ENCODE measurements at places on chromosomes 5 and 9. TPM values are rescaled to one million over a fixed set of nuclear protein-coding genes. Genes with fewer than 3 reads are reported as not detected.

ADAMTS2 gene
- total RNA-seq: 6.4 TPM

PCDHGA9 gene
- total RNA-seq: 7.8 TPM

CDH9 gene
- total RNA-seq: 0.31 TPM

PCDHB3 gene
- 15.3 TPM for total RNA-seq

GTF2H2 gene
- 43.6 TPM for total RNA-seq

GRCh38 chr5:36369219-36369690 is 67.6 kb upstream of the RANBP3L start:
- no peaks in the 10 kb centered on the region for H3K4me1 ChIP-seq
- DNase-seq: no peak
- no peak overlapping the region for H3K27ac ChIP-seq
- no peaks in the 10 kb centered on the region for H3K27me3 ChIP-seq
- H3K36me3 ChIP-seq: no peaks in the 10 kb centered on the region

DNA sequence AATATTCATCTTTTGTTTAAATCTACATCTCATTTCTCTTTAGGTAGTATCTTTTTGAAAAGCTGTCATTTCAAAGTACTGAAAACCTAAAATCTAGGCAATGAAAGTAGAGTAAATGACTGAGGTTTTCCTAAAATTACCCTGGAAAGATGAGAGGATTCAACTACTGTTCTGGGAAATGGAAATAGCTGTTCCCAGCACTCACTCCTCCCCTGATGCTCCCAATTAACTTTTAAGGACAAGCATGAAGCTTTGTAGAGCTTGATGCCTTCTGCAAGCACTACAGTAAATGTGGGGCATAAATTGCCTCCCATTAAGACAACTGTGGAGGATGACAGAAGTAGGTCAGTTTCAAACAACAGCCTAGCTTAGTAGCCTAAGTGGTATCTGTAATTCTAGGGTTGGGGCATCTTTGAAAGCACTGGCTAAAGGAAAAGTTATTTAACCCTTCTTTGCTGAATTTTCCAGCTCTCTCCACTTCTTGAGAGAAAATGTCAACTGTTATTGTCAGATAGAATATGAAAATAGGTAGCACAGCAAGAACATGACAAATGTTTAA is 100.2 kb upstream of the GNA14 start:
- H3K27ac ChIP-seq: no peak overlapping the region
- no peaks in the 10 kb centered on the region for H3K27me3 ChIP-seq
- H3K36me3 ChIP-seq: no peaks in the 10 kb centered on the region
- H3K4me1 ChIP-seq: peaks cover 15% of the 10 kb centered on the region

DNA sequence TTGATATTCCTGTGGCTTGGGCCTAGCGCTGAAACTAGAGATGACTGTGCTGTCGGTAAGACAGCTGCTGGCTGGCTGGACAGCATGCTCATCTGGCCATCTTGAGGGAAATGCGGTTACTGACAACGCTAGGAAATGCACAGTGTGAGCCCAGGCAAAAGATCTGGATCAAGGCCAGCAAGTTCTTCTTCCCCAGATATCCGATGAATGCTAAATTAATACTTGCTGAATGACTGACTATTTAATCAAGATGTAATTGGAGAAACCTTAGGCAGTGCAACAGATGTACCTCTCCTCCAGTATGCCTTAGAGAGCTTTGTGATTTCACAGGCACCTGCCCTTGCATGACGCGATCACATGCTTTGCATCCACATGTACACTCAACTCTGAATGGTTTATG is 659.1 kb downstream of the EFNA5 start:
- H3K36me3 ChIP-seq: no peaks in the 10 kb centered on the region
- H3K4me3 ChIP-seq: no peak overlapping the region
- no peak overlapping the region for H3K27ac ChIP-seq
- H3K4me1 ChIP-seq: peaks cover 4% of the 10 kb centered on the region

DNA sequence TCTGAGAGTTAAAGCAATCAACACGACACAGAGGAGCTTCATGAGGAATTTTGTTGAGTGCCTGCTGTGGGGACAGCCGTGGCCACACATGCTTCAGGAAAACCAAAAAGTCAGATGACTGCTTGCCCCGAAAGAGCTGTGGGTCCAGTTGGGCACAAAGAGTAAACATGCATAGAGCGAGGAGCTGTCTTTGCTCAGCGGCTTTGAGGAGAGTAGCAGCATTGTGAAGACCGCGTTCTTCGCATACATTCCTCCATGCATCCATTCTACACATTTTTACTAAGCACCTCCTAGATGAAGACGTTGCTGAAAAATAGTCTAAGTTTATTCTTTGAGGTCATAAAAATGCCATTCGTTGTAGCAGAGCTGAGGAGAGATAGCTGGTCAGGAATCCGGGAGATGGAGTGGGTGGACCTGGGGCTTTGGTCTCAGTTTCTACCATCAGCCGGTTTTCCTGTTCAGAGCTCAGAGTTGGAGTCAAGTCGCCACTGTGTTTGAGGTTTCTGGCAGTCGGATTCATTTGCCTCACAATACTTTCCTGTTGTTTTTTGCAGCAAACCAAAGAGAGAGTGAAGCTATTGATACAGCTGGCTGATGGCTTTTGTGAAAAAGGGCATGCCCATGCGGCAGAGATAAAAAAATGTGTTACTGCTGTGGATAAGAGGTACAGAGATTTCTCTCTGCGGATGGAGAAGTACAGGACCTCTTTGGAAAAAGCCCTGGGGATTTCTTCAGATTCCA is 194.5 kb upstream of the OTULINL start:
- no peak overlapping the region for H3K4me3 ChIP-seq
- peak; percentile 30 for DNase-seq
- peaks cover 33% of the 10 kb centered on the region for H3K36me3 ChIP-seq
- peak overlapping the region; percentile 72 for H3K27ac ChIP-seq
- H3K27me3 ChIP-seq: no peaks in the 10 kb centered on the region

DNA sequence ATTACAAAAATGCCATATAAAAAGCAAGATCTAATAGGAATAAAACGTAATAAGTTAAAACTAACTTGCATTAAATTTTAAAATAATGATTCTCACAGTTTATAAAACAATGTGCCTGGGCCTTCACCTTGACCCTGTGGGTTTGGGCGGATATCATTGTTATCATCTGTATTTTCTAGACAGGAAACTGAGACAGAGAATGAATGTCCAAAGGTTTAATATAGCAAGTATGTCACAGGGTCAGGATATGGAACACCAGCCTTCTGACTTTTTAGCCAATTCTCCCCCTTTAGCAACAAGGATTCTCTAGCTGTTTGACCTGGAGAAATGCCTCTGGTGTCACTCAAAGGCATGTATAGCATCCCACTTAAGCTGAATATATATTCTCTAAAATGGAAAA is 67.2 kb downstream of the ITGA1 start:
- no peak overlapping the region for H3K27ac ChIP-seq
- H3K4me1 ChIP-seq: no peaks in the 10 kb centered on the region
- DNase-seq: no peak
- H3K27me3 ChIP-seq: no peaks in the 10 kb centered on the region
- no peaks in the 10 kb centered on the region for H3K36me3 ChIP-seq

- no peaks in the 10 kb centered on the region for H3K36me3 ChIP-seq
- no peak overlapping the region for H3K27ac ChIP-seq
- DNase-seq: no peak
These were observed 103.1 kb upstream of the TSLP start for GRCh38 chr5:110968246-110969005.

DNA sequence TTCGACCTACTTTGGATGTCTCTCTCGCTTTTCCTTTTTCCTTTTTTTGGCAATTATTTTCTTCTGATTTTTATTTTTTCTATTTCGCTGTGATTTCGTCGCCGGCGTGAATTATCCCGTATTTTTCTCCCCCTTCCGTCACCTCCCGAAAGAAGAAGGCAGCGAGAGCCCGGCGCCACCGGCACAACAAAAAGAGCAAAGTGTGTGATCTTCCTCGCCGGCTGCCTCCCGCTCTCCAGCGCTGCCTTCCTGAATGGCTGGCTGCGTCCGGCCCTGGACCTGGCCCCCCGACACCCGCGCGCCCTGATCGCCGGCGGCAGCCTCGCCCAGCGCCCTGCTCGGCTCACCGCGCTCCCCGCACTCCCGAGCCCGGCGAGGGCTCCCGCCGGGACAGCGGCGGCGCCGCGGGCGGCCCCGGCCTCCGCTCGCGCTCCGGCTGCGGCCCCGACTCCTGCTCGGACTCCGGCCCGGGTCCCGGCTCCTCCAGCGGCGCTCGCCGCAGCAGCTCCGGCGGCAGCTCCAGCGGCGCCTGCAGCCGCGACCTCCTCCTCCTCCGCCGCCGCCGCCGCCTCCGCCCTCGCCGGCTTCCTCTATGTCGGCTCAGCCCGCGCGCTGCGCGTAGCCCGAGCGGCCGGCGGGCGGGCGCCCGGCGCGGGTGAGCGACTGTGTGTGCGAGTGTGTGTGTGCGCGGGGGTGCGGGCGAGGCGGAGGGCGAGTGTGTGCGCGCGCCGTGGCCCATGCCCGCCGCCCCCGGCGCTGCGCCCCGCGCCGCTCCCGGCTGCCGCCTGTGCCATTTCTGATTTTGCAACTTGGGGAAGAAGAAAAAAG is 960 bp downstream of the NR2F1 start:
- H3K27me3 ChIP-seq: peaks cover 95% of the 10 kb centered on the region
- DNase-seq: peak; percentile 73
- peaks cover 43% of the 10 kb centered on the region for H3K4me1 ChIP-seq
- H3K4me3 ChIP-seq: peak overlapping the region; percentile 46
- H3K27ac ChIP-seq: no peak overlapping the region

DNA sequence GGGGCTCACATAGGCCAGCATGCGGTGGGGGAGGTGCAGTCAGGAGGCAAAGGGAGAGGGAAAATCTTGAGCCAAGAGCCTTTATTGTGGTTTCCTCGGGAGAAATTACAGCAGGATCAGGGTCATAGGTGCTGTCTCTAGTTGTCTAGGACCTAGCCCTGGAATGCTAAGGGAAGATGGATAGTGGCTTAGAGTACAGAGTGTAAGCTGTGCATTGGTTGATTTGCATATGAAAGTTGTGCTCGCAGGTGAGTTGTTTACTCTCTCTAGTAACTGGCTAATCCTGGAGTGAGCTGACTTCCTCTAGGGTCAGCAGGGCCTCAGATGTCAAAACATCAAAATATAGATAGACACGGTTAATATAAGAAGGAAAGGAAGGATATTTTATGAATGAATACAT is 877.7 kb downstream of the TLE4 start:
- H3K36me3 ChIP-seq: no peaks in the 10 kb centered on the region
- H3K4me1 ChIP-seq: peaks cover 9% of the 10 kb centered on the region
- H3K27me3 ChIP-seq: no peaks in the 10 kb centered on the region
- DNase-seq: peak; percentile 46

DNA sequence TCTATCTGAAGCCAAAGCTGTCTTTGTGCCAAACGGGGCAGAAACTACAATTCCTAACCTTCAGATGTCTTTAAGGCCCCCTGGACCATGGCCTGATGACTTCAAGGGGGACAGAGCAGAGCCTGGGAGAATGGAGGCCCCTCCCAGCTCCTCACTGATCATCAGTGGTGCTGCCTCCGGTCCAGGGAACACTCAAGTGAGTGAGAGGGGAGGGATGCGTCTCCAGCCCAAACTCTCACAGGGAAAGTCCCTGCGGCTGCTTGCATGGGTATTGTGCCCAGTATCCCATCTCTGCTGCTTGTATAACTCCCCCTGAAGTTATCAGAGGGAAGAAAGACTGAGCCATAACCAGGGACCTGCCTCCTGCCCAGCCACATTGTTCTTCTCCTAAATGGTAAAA is 231.5 kb upstream of the PANK3 start:
- no peaks in the 10 kb centered on the region for H3K27me3 ChIP-seq
- H3K4me3 ChIP-seq: no peak overlapping the region
- H3K27ac ChIP-seq: no peak overlapping the region
- no peaks in the 10 kb centered on the region for H3K4me1 ChIP-seq
- no peak for DNase-seq
- no peaks in the 10 kb centered on the region for H3K36me3 ChIP-seq
